ENCODE measurements at places on chromosomes 13 and 19.
A peak's percentile ranks its signal among the peaks of the same experiment; 100 is the strongest.

DNA sequence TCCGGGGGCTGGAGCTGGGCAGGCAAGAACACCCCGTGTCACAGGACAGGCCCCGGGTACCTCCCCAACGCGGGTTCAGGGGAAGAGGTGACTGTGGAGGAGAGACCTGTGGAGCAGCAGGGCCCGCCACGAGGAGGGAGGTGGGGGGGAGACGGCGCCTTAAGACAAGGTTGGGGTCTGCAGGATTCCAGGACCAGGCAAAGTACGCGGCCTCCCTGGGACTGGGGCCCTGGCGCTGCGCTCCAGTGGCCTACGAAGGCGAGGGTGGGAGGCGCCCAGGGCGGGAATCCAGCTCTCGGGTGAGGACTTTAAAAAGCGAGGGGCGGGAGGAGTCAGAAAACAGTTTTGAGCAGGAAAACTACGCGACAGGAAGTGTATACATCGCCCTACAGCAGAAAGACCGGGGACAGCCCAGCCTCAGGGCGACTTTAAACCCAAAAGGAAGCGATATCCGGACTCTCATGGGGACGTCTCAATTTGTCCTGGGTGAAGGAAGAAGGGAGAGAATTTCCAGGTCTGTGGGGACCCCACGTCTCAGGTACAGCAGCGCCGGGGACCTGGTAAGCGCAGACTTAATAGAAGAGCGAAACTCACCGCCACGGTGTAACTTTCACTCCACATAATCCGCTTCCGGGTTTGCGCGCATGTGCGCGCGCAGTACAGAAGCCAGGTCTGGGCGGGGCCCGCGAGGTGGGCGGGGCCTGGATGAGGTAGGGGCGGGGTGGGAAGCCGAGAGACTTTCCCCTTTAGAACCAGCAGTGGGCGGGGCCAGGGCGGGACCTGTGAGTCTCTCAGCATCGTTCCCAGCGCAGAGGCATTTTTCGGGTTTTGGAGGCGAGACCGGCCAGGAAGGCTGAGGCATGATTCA, at the start of gene ZNF83:
ZNF83 (minus strand) TSS at position 638 of the 868 bp plus-strand sequence.
- peak; percentile 93 for DNase-seq

DNA sequence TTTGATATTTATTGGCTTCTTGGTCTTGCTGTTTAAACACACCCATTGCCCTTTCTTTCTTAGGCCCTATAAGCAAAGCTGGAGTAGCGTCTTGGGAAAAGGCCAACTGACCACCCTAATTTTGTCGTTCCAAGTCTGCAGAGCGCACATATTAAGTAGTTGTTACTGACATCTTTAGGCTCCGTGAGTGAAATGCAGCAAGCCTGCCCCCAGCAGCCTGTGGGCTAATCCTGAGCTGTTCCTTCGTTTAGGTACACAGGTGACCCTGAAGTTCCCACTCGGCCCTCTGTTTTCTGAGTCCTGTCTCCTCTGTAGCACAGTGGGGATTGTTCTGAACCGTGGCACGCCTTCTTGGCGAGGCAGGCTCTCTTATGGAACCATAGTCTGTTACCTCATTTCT, 170.5 kb downstream of the STK24 start:
- no peak for DNase-seq

DNA sequence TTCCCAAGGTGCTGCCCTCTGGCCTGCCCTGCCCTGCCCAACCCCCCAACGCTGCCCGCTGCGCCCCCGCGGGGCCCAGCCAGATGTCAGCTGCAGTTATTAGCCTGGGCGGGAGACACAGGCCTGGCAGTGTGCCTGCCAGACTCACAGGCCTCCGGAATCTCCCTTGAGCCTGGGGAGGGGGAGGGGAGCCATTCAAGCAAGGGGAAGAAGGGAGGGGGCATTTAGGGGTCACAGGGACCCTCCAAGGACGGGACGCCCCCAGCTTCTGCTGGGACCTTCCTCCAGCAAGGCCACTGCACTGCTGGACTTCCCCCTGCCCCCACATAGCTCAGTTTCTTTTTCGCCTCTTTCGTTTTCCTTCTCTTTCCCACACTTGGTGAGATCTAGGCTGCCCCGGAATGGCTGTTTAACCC, 2.6 kb upstream of the JUNB start:
- DNase-seq: peak; percentile 62

GRCh38 chr19:21587549-21587948, 82.1 kb downstream of the ZNF429 start:
- DNase-seq: no peak

- no peak for DNase-seq
Measured at GRCh38 chr19:51317376-51317775, 5.9 kb downstream of the IGLON5 start.

DNA sequence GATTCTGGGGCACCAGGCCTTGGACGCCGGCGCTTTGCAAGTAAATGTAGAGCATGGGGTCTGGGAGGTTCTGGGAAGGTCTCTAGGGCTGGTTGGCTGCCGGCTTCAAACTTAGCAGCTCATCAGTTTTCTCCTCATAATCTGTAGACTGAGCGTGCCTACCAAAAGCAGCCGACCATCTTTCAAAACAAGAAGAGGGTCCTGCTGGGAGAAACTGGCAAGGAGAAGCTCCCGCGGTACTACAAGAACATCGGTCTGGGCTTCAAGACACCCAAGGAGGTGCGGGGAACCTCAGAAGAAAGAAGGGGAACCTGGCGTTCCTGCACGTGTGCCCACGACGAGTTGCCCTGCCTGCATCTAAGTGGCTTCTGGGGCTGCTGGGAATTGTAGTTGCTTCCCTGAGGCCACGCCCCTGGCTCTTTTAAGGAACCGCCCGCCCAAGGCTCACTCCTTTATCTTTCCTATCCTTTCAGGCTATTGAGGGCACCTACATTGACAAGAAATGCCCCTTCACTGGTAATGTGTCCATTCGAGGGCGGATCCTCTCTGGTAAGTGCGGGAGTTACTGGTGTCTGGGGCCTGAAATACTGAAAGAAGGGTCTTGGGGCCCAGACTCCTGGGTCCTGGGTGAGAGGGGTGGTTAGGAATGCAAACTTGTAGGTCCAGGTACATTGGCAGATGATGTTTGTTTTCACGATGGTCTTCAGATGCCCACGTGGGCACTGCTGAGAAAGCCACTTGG, 984 bp downstream of the RPS11 start:
- DNase-seq: no peak

- no peak for DNase-seq
Measured at GRCh38 chr13:52003541-52003940, 7.7 kb downstream of the ATP7B start.

- DNase-seq: no peak
Measured at GRCh38 chr13:30290812-30291436, 16.4 kb downstream of the KATNAL1 start.

GRCh38 chr19:4911314-4911713, 2.0 kb downstream of the UHRF1 start:
- no peak for DNase-seq

GRCh38 chr13:50226515-50227155, 211.4 kb downstream of the KCNRG start:
- no peak for DNase-seq

- peak; percentile 31 for DNase-seq
Measured at GRCh38 chr19:31269425-31270127, 79.7 kb downstream of the TSHZ3 start.

DNA sequence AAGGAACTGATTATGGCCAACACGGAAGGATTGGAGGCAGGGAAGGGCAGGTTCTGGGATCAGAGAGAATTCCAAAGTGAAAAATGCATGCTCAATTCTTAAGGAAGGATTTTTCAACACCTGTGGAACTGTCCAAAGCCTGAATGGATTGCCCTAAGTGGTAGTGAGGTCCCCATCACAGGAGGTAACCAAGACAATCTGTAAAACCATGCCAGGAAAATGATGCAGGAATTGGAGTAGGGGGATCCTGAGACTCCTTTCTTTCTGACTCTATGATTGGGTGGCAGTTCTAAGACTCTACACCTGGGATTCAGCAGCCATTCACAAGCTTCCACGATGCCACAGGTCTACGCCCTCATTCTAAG, 56.5 kb upstream of the ZNRF4 start:
- no peak for DNase-seq

GRCh38 chr19:34639491-34640085, 37.4 kb downstream of the SCGB2B2 start:
- DNase-seq: peak; percentile 36

GRCh38 chr13:39618561-39618960, 15.6 kb upstream of the LHFPL6 start:
- DNase-seq: no peak

DNA sequence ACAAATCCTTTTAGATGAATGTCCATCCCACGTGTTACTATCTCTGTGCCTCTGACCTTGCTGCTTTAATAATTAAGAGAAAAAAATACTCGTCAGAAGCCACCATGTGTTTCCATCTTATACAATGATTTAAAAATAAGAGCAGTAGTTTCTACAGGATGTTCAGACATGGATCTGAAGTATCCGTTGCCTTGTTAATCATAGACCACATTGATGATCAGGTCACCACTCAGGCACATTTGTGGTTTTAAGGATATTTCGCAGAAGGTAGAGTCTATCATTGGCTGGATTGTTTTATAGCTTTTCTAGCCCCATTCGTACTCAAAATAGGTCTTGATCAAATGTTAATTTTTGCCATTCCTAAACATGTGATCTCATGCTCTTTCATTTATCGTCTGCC, 710.0 kb upstream of the ARGLU1 start:
- DNase-seq: no peak

- DNase-seq: no peak
Measured at GRCh38 chr13:94154367-94154766, 325.1 kb downstream of the DCT start.

- DNase-seq: no peak
Measured at GRCh38 chr19:45087531-45087930, 5.4 kb upstream of the PPP1R37 start.
